Kasumi-1 (cell line): ENCODE measurements at places on chromosomes 5 and 9.
A peak's percentile ranks its signal among the peaks of the same experiment; 100 is the strongest.

GRCh38 chr5:124402144-124402581 lies 344.3 kb downstream of the ZNF608 start:
- no peak for DNase-seq

GRCh38 chr9:110115826-110116542 lies 92.0 kb downstream of the C9orf152 start:
- no peak for DNase-seq

DNA sequence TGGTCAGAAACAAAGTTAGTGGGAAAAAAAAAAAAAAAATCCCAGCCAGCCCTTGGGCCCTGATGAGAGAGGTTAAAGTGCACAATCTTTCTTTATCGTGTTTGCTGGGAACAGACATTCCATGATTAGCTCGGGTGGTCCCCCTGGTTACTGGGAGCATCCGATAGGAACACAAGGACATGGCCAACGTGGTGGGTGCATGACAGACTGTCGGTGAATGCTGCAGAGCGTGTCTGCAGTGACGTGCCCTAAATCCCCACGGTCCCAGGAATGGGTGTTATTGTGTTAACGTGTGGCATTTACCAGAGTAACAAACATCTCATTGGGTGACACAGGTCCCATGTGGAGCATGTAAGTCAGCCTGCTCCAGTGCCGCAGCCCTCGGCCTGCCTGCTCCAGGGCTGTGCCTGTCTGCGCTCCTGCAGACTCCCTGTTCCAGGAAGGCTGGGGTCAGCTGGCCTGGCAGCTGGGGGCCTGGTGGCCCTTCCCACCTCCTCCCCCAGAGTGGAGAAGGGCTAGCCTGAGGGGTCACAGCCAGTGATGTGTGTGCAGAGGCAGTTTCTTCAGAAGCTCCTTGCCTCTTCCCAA lies 34.3 kb upstream of the TBC1D2 start:
- no peak for DNase-seq

DNA sequence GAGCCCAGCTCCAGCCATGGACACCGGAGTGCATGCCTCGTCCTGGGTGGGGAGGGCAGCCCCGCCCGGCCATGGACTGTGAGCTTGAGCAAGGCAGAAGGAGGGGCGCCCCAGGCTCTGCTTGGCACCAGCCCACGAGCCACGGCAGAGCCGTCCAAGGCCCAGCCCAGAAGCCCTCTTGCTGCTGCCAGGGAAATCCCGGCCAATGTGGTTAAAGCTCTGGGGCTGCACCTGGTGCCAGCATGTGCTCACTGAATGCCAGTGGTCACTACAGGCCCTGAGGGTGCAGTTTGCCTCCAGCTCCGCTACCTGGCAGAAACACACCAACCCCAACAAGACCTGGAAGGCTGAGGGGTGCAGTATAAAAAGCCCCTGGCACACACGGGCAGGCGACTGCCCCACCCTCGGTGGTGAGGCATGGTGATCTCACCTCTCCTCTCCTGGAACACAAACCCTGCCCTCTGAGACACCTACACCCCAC lies 11.8 kb downstream of the BRD3 start:
- no peak for DNase-seq

GRCh38 chr5:11514705-11515432 lies 389.4 kb downstream of the CTNND2 start:
- DNase-seq: no peak

- DNase-seq: no peak
These were observed 11.1 kb upstream of the MED27 start for GRCh38 chr9:132090771-132091170.

- DNase-seq: no peak
These were observed 23.1 kb downstream of the NDUFS6 start for GRCh38 chr5:1824109-1824821.

DNA sequence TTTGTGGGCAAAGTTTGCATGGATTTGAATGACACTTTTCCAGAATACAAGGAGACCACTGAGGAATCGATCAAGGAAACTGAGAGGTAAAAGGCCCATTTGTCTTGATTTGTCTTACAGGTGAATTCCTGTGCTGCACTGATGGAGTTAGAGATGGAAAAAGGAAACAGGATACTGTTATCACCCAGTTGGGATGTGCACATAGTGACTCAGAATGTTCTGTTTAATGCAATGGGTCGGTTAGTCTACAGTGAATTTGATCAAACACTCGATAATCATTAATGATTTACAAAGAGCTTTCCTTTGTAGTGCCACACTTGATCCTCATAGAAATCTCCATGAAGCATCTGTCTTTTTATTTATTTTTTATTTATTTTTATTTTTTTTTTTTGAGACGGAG lies 64.7 kb downstream of the GDA start:
- no peak for DNase-seq

GRCh38 chr9:78578072-78578471 lies 281.1 kb downstream of the PSAT1 start:
- DNase-seq: no peak

DNA sequence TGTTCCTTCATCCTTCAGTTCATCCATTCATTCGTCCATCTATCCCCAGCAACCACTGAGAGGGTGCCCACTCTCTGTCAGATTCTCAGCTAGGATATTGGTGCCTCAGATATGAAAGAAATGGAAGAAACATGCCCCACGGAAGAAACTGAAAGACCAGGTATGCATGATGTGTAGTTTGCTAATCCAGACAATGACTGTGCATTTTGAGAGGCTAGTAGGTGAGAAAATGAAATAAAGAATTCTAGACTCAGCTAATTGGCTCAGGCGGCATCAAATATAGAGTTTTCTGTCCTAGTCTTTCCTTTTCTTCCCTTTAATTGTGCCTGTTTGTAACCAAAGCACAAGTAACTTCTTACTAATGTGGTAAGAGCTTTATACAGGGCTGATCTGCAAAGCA lies 104.7 kb downstream of the PDZD2 start:
- DNase-seq: no peak

GRCh38 chr5:83354958-83355357 lies 116.6 kb upstream of the VCAN start:
- DNase-seq: no peak

DNA sequence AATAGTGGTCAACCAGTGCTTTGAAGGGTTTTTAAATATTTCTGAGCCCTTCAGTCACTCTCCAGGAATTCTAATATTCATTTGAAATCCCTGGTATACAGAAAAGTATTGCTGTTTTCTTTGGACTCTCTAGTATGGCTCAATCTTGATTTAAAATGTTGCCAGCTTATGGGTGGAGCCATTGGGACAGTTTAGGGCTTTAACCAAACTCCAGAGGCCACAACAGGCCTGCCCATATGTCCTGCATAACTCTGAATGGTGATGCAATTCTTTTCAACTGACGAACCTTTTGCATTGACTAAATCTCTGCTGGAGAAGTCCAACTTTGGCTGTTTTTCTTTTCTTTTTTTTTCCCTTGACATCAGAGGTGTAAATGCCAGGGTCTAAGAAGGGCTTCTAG lies 10.3 kb upstream of the ANKHD1 start:
- no peak for DNase-seq

DNA sequence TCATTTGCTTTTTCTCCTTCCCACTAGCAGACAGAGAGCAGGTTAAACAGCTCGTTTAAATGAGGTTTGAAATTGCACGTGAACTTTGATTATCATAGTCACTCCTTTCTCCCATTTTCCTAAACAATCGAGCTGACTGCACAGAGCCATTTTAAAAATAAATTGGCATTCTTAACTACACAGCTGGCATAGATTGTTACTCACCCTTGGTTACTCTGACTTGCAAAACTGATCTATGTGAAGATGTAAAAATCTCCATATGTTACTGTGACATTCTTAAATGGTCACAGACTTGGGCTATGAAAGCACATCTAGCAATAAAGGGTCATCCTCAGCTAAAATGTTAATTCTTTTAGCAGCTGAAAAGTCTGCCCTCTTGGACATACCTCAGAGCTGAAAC lies 368.5 kb downstream of the DTWD2 start:
- no peak for DNase-seq

- no peak for DNase-seq
These were observed 301.1 kb downstream of the MAN2A1 start for GRCh38 chr5:109990723-109991359.

DNA sequence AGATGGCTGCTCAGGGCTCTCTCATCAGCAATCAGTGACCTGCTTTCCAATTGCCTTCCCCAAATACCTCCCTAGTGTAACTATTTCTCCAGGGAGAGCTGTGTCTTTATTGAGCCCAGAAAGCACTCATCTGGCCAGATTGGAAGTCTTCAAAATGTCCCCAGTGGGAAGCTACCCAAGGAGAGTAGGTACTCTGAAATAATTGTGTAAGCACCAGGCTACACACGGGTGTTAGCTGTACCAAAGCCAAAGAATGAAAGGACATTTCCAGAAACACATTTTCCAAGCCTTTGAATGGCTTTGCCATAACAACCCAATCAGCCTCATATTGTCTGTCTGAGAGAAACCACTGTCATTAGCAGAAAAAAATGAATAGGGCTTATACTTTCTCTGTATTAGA lies 318.8 kb downstream of the FAM170A start:
- DNase-seq: no peak

DNA sequence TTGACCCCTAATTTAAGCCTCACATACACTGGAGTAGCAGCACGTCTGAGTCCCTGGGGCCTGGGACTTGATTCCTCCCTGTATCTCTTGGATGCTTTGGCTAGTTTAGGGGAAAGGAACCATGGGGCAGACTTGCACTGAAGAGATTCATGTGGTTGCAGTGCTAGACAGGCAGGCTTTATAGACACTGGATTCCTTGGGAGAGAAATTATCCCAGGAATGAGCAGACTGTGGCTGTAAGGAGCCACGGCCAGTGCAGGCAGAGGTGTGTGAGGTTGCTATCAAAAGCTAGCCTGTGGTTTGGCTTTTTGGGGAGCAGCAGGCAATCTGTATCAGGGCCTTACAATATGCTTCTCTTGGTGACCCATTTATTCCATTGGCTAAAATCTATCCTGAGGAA lies 20.5 kb upstream of the PITX1 start:
- no peak for DNase-seq

- peak; percentile 65 for DNase-seq
These were observed 56.2 kb upstream of the LPAR1 start for GRCh38 chr9:111094433-111094924.

DNA sequence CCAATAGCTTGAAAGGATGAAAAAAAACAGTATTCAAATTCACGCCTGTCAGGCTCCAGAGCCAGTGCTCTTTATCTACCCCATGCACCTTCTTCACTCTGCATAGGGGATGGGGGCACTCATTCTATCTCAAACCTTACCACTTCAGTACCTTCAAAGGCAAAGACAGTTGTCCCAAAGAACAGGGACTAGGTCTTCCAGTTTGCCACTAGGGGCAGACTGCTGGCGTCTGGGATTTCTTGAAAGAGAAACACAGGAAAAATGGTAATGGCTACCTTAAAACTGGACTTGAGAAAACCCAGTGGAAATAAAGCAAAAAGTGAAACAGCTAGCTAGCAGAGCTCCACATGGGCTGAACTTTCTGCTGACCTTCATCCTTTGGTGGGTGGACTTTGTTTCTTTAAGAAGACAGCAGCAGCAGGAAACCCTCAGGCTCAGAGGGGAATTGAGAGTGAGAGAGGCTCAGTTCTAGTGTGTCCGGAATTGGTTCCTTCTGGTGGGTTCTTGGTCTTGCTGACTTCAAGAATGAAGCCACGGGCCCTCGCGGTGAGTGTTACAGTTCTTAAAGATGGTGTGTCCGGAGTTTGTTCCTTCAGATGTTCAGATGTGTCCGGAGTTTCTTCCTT lies 41.0 kb upstream of the SLC36A1 start:
- DNase-seq: peak; percentile 13

DNA sequence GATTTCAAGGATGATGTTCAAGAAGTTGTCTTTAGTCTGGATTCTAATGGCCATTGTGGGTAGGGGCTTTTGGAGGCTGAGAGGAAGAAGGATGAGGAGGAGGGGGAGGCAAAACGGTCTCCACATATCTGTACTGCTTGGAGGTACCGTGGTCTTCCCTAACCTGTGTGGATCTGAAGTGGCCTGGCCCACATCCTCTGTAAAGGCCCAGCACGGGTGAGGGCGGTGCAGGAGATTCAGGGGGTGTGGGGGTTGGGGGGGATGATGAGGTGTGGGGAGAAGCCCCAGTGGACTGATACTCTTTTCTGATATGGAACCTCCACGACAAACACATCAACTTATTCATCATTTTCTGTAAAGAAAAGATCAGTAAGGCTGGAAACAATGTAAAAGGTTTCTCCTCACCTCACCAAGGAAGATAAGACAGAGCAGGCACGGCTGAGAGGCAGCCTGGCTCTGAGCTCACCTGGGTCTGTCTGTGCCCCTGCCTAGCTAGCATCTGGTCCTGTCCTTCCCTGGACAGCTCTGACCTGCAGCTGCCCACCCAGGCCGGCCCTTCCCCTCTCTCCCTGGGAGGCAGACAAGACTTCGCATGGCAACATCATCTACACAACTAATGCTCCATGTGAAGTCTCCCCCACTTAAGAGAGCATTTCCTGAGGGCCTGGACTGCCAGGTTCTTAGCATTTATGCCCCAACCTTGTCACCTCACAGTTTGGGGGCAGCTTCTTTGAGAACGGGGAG lies 5.6 kb upstream of the IL3 start:
- no peak for DNase-seq
